GM03348 (cell line): ENCODE measurements at places on chromosomes 5 and 9.

- peak; percentile 15 for DNase-seq
Measured at GRCh38 chr9:113221800-113222481, 597 bp downstream of the SLC31A1 start.

GRCh38 chr9:99351647-99352046 lies 129.6 kb downstream of the SEC61B start:
- no peak for DNase-seq

GRCh38 chr5:155270725-155271124 lies 257.2 kb downstream of the KIF4B start:
- no peak for DNase-seq

DNA sequence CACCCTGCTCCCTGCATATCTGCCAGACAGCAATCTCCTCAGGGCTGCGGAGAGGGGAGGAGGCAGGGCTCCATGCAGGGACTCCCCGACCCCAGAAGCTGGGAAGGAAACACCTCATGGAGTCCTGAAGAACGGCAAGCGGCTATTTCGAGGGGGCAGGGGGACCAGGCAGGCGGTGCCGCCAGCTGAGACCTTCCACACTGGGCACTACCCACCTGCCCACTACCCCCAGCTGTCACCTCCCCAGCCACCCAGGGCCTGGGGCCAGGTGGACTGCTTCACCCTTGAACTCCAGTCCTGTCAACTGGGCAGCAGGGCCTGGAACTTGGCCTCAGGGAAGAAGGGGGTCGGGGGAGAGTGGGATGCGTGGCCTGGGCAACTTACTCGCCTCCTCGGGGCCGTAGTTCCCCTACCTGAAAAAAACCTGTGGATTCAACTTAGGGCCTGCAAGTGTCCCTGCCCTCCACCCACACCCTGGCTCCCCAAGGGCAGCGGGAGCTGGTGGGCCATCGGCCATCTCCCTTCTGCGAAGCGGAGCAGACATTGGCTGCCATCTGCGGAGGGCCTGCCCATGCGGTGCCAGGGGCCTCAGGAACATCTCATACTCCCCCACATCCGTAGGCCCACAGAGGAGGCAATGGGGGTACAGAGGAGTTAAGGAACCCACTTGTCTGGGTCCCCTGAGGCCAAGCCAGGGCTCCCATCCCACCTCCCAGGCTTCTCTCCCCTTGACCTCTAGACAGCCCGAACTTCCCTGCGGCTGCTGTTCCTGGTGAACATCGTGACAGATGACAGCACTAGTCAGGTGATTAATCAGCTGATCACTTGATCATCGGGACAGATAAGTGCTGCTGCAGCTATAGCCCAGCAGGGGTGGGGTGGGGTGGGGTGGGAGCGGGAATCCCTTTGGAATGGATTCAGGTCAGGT lies 18.5 kb upstream of the RALGDS start:
- DNase-seq, result no peak

DNA sequence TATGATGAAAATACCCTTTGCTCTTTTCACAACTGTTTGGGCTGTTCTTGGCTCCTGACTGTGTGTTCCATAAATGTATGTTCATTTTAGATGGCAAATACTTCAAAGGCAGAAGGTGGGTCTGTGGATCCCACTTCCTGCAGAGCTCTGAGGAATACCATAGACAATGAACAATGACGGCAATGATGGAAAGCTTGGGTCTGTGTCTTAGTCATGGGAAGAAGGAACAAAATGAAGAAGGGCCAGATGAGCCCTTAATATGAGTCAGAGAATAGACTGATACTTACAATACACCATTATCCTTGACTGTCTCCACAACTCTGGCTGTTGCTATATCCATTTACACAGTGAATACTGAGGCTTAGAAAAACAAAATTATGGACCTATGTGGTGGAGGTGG lies 126.0 kb downstream of the SLIT3 start:
- DNase-seq, result no peak

DNA sequence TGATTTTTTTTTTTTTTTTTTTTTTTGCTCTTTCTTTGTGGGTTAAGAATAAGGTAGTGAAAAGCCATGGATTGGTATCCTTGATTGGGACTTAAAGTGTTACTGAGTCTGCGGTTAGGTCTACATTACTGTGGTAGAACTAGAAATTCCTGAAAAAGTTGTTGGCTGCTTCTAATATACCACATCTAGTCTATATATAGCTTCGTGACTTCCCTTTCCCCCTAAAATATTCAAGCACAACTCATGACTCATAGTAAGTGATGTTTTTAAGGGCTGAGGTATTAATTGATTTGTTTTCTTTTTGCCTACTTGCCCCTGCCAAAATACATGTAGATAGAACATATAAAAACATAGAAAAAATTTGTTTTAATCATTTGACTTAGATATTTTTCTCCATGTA lies 247.6 kb downstream of the TMEM232 start:
- DNase-seq, result peak; percentile 71

DNA sequence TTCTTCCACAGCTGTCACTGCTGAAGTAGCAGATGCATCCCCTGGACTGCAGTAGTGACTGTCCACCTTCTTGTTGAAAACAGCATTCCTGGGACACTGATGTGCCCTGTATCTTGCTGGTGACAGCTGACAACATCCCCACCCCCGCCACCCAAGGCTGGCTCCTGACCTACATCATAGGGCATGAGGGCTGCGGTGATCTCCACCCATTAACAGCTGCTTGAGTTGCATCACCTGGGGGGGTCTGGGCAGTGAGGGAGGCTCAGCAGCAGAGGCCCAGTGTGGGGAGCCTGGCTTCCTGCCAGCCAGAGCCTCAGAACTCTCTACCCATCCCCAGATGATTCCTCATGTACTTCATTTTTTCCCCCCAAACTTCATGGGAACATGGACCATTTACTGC lies 4.1 kb downstream of the PRUNE2 start:
- DNase-seq, result no peak

DNA sequence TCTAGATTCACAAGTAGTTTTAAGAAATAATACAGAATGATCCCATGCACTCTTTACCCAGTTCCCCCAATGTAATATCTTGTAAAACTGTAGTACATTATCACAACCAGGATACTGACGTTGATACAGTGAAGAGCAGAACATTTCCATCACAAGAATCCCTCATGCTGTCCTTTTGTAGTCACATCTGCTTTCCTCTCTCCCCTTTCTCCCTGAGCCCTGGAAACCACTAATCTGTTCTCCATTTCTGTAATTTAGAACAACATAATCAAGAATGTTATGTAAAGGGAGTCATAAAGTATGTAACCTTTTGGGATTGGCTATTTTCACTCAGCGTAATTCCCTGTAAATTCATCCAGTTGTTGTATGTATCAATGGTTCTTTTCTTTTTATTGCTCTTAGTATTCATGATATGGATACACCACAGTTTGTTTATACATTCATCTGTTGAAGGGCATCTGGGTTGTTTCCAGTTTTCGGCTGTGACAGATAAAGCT lies 61.1 kb downstream of the ERCC6L2 start:
- no peak for DNase-seq

GRCh38 chr5:445591-445990 lies 2.6 kb downstream of the EXOC3 start:
- no peak for DNase-seq

- DNase-seq, result no peak
Measured at GRCh38 chr9:90727488-90727887, 74.1 kb upstream of the SYK start.

- peak; percentile 10 for DNase-seq
Measured at GRCh38 chr5:15993919-15994318, 185.7 kb downstream of the MARCHF11 start.

DNA sequence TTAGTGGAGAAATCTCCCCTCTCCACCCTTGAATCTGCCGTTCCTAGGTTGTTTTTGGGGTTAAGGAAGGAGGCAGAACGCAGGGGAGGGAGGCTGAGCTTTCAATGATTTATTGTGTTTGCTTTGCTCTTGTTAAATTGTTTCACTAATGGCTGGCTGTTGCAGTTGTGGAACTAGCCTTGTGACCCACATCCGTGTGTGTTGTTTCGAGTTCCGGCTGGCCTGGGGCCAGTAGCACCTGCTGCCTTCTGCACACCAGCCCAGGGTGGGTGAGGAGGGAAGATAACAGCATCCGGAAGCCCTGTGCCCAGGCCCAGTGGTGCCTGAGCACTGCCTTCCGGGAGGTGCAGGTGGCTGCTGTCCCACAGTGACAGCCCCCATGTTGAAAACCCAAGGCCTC lies 3.6 kb downstream of the ERGIC1 start:
- DNase-seq, result no peak

GRCh38 chr9:85703398-85703797 lies 38.4 kb downstream of the AGTPBP1 start:
- no peak for DNase-seq

GRCh38 chr5:115556276-115556675 lies 11.7 kb upstream of the FEM1C start:
- no peak for DNase-seq

GRCh38 chr5:65199993-65200675 lies 281.6 kb downstream of the ADAMTS6 start:
- DNase-seq, result peak; percentile 20

DNA sequence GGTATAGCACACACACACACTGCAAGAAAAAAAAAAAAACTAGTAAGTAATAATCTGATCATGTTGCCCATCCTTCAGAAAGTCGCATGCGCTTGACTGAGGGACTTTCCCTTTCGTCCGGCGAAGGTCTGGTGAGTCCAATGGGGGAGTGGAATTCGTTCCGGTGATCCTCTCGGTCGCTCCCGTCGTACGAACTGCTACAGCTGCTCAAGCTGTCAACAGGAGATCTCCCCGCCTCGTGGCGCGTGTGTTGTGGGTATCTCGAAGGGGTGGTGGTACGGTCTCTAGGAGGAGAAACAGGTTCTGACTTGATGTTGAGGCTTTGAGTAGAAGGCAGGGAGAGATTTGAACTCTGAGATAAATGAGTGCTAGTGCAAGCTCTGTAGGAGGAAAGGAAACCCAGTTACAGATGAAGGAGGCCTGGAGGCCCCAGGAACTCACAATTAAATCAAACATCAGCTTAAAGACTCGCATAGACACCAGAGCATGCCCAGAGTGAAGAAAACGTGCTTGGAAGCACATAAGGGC lies 160.4 kb downstream of the MEF2C start:
- no peak for DNase-seq

- DNase-seq, result peak; percentile 41
Measured at GRCh38 chr9:96478829-96479371, 28.9 kb downstream of the HABP4 start.

DNA sequence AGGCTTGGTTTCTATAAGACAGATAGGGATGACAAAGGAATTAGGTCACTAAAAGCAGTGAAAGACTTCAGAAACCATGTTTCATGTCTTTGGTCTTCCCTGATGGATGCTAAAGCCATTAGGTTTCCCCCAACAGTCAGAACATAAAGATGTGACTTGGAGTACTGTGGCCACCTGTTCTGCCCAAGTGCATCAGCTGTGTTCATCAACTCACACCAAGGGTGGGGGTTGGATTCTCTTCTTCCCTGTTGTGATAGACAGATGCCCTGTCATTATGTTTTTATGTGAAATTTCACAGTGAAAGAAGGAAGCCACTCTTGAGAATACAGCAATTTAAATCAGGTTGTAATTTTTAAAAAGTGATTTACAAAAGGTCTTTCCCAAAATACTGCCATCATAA lies 196.8 kb downstream of the SH3GL2 start:
- DNase-seq, result no peak

GRCh38 chr5:162911873-162912272 lies 525.5 kb upstream of the CCNG1 start:
- DNase-seq, result no peak

- DNase-seq, result no peak
Measured at GRCh38 chr9:133171161-133171961, 7.6 kb upstream of the GBGT1 start.

- DNase-seq, result no peak
Measured at GRCh38 chr5:61788548-61788947, 456.5 kb downstream of the ZSWIM6 start.

GRCh38 chr9:35972093-35972492 lies 14.1 kb upstream of the OR2S2 start:
- DNase-seq, result no peak

DNA sequence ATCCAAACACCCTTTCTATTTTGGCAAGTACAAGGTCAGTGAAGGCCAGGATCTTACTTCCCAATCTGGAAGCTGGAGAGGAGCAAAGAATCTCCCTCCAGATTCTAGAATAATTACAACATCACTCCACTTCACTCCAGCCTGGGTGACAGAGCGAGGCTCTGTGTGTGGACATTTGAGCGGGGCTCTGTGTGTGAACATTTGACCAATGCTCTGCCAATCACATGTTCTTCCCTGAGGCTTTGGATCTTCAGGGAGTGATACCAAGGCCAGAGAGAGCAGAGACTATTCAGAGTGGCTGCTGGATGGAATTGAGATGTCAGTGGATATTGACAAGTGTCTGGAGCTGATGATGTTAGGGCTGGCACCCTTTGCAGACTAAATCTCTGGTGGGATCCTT lies 24.7 kb upstream of the ANKRD34B start:
- DNase-seq, result no peak

- DNase-seq, result no peak
Measured at GRCh38 chr9:77420641-77421040, 227.5 kb downstream of the GNA14 start.

- no peak for DNase-seq
Measured at GRCh38 chr5:141515141-141515540, 26.3 kb downstream of the PCDHGC5 start.

DNA sequence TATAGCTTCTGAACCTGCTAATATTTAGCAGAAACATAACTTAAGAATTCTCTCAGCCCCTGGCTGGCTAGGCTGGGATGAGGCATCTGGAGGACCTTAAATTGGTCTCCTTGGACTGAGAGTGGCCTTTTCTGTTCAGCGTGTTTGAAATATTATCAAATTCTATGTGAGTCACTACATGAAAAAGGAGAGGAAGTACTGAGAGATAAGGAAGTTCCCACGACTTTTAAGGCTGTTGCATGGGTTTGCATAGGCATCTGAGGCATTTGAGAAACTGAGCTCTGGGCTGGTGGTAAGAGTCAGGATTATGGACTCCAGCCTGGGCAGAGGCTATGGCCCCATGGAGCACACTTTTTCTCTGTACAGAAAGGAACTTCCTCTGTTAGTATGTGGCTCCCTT lies 816.2 kb upstream of the GRAMD2B start:
- DNase-seq, result no peak

DNA sequence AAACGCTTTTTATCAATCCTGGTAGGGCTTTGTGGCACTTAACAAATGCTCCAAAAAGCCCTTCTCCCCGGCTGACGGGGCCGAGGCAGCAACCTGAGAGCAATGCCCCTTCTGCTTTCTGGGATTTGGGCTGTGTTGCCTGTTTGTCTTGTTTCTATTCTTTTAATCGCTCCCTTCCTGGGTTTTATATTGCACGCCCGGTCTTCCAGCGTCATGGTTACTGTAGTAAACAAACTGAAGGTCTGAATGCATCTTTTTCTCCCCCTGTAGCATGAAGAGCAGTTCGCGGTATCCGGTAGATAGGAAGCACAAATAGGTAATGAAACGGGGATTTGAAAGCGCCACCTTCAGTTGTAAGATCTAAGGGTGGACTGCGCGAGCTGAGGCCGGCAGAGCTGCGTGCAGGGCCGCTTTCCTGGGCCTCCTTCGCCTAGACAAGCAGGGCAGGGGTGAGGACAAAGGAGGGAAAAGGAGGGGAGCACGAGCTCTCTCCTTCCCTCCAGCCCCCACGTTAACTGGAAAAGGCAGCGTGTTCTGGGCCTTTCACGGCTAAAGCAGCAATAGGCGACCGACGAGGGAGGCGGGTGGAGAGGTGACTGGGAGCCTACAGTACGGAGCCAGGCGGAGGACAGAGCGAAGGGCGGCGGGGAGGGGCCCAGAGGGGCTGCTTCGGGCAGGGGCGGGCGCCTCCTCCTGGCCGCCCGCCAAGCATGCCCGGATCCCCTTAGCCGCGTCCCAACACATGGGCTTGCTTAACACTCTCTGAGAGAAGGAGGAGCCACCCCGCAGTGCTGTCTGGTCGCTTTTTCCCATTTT lies 49.3 kb upstream of the ZNF366 start:
- peak; percentile 85 for DNase-seq

- DNase-seq, result no peak
Measured at GRCh38 chr9:112110094-112110776, 64.9 kb downstream of the SUSD1 start.
